ENCODE measurements at places on chromosomes 5 and 9.

GRCh38 chr9:366620-367019 lies 152.0 kb downstream of the DOCK8 start:
- DNase-seq = no peak

- peak; percentile 78 for DNase-seq
Measured at GRCh38 chr5:154190595-154191304, at the start of gene GALNT10. Gene GALNT10 (plus strand): TSS chr5:154190733. CDS start chr5:154190867, 134 bp downstream.

- DNase-seq = no peak
Measured at GRCh38 chr5:171619744-171620143, 165.9 kb upstream of the SMIM23 start.

- DNase-seq = peak; percentile 76
Measured at GRCh38 chr9:126611592-126612325, 2.0 kb upstream of the LMX1B start.

- DNase-seq = no peak
Measured at GRCh38 chr5:141491323-141492167, 2.7 kb downstream of the PCDHGC5 start.

GRCh38 chr5:138580001-138580400 lies 4.8 kb upstream of the HSPA9 start:
- DNase-seq = no peak

GRCh38 chr5:153893817-153894216 lies 144.9 kb downstream of the FAM114A2 start:
- DNase-seq = no peak

DNA sequence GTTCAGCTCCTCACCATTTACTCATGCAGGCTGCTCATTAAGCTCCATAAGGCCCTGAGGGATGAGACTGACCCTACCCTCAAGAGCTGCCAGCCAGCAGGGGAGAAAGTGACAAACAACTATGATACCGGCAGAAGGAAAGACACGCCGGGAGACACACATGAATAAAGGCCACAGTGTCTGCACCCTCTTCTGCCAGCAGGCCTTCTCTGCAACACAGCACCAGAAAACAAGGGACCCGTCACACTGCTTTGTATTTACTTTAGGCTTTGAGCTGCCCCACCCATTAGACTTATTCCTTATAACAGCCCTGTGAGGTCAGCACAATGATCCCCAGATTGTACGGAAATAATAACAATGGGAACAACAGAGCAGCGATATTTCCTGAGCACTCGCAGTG lies 7.2 kb downstream of the GABBR2 start:
- no peak for DNase-seq

DNA sequence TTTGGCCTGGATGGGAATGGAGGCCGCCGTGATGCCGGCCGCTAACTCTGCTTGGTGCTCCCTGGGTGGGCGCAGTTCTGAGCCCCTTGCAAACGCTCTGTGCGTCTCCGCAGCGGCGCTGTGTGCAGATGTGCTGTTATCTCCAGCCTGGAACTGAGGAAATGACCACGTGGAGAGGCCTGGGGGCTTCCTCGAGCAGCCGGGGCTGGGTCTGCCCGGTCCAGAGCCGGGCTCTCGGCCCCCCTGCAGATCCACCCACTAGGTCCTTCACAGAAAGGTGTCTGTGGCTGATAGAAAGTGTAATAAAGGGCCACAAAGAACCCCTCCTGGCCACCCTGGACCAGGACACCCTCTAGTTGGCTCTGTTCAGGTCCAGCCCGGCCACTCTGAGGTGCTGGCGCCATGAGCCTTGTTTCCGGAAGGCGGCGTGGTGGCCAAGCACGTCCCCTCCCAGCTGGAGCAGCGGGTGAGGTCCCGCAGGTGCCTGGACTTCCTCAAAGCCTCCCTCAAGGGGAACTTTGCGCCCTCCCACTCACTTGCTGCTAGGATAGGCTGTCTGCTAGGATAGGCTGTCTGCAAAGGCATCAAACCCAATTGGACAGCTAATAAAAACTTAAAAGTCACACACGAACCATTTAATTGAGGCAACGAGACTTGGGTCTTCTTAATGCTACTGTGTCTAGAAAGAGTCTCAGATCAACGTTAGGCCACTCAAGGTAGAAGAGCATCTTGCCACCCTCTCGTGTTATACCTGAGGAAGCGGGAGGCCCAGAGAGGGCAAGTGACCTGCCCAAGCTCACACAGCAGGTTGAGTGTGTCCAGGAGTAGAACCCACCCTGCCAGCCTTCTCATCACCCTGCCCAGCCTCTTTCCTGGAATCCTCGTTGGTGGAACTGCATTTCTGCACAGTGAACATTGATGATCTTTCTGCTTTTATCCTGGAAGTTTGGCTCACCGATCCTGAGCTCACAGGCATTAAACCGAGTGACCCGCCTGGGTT lies 109.3 kb upstream of the FCN2 start:
- DNase-seq = peak; percentile 70

DNA sequence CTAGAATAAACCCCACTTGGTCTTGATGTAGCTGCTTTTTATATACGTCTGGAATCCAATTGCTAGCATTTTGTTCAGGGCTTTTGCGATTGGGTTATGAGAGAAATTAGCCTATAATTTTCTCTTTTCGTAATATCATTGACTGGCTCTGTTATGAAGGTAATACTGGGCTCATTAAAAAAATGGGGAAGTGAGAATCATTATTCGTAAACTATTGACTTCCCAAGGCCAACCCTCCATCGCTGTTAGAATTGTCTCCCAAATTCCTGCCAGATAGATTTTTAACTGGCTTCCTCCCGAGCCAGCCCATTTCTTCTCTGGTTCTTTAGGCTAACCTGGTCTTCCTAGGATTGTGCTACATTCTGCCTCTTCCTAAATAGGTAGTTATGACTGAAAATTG lies 35.9 kb upstream of the GRPEL2 start:
- no peak for DNase-seq

- DNase-seq = no peak
Measured at GRCh38 chr9:132161743-132162184, at the start of gene NTNG2. Gene NTNG2 (plus strand): TSS chr9:132162058. CDS start chr9:132166832, 4,774 bp downstream.

DNA sequence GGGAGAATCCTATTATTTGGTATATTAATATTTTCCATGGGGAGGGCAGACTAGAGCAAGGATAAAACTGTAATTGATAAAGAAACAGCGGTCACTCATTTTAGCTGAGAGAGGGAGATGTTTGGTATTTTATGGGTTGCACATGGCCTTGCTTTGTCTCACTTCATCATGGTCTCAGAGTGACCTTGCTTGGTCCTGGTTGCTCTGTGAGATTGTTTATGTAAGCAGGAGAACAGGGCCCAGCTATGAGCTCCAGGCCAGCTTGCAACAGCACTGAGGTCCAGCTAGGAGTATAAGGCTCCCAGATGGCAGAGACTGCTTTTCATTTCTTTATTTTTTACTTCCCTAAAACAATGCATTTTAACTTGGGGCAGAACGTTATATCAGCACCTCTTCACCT lies 50.7 kb downstream of the ZNF622 start:
- DNase-seq = no peak

GRCh38 chr9:121860744-121861143 lies 209.3 kb downstream of the DAB2IP start:
- DNase-seq = no peak

GRCh38 chr5:83015676-83016075 lies 61.5 kb downstream of the TMEM167A start:
- no peak for DNase-seq

DNA sequence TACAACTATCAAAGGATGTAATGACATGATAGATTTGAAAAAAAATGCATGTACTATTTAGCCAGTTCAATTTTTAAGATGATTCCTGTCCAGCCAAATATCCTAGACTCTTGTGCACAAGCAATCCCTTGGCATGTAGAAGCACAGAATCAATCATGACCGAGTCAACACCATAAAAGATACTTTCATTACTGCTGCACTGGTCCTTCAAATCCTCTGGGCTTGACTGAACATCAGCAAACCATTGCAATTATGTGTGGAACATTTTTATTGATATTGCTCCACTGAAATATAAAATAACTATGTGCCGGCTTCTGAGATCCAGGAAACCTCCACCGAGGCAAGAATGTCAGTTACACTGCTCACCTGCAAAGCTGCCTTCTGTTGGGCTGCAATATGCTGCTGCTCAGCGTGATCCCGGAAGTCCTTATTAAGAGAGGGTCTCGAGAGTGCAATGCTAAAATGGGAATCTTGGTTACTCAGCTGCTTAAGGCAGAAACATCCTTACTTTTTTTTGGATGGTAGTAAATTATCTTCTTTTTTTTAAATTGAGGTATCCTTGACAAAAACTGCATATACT lies 28.7 kb downstream of the INIP start:
- no peak for DNase-seq

DNA sequence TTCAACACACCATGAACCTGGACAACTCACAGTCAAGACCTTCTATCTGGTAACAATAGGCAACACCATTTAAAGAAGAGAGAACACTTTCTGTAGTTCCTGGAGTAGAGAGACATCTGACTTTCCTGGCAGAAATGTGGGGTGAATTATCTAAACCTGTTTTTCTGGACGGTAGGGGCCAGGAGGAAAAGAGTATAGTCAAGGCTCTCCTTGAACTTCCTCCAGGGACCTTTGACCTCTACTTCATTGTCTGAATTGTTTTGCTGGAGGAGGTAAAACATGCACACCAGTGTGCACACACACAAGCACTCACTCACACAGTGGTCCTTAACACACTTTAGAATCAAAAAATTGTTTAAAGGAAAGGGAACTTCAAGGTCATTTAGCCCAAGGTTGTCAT lies 13.2 kb downstream of the S100Z start:
- DNase-seq = no peak

GRCh38 chr5:39774605-39775004 lies 349.8 kb upstream of the DAB2 start:
- no peak for DNase-seq

GRCh38 chr5:16578474-16578883 lies 38.3 kb downstream of the RETREG1 start:
- no peak for DNase-seq

- DNase-seq = no peak
Measured at GRCh38 chr9:114421147-114421546, 33.4 kb upstream of the AKNA start.

DNA sequence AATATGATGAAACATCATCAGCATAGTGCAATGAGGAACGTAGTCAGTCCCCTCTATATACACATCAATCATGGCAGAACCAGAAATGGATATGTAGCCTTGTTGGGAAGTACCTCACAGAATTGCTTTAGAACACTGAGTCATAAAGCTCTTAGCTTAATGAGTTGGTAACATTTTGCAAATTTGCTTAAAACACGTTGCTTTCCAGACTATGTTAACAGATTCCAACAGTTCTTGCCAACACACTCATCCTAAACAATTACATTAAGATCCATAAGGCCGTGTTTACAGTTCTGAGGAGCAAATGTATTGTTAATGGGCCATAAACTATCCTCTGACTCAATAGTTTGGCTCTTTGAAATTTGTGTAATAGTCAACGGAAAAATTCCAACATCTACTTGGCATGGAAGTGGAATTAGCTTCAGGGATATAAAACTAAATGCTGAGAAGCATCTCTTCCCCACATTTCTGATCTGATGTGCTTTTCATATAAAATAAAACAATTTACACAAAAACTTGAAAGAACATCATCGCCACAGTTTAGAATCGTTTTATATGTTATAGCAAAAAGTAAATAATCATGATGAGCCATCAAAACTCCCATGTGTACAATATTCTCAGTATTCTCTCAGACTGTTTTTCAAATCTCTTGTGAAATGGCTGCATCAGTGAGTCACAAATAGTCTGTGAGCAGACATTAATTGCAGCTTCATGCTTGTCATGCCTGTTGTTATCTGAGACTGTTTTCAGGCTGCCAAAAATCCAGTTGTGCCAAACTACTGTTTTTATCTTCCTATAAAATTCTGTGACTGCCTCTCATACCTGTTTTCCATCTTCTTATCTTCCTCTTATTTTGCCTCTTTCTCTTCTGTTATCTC lies 291.9 kb downstream of the COX7C start:
- no peak for DNase-seq

DNA sequence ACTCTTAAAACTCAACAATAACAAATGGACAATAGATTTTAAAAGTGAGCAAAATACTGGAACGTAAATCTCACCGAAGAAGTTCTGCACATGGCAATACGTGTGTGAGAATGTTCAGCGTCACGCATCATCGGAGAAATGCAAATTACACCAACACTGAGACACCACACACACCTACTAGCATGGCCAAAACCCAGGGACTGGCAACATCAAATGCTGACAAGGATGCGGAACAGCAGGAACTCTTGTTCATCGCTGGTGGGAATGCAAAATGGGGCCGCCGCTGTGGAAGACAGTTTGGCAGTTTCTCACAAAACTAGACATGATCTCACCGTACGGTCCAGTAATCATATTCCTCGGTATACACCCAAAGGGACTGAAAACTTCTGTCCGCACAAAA lies 21.6 kb upstream of the CLPTM1L start:
- DNase-seq = no peak

- DNase-seq = no peak
Measured at GRCh38 chr5:72265032-72265877, 54.8 kb downstream of the MRPS27 start.

- DNase-seq = no peak
Measured at GRCh38 chr9:15369238-15369637, 53.4 kb upstream of the SNAPC3 start.

- DNase-seq = no peak
Measured at GRCh38 chr5:95876782-95877181, 54.3 kb upstream of the GLRX start.

DNA sequence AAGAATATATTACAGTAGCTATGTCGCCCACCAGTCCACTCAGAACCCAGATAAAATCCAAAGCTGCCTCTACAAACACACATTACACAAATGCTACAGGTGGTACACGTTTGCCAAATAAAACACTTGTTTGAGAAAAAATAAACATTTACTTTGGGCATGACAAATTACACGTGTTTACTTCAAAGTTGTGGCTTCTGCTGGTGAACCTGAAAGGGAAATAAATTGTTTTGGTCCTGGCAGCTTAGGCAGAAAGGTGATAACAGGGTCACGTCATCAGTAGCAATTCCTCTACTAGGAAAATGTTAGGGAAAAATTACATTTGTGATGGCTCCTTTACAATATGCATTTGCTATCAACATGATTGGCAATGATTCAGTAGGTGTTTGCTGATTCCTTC lies 497.3 kb upstream of the WWC1 start:
- DNase-seq = no peak

- DNase-seq = no peak
Measured at GRCh38 chr9:70352356-70352755, 62.1 kb downstream of the KLF9 start.

GRCh38 chr5:152262667-152263066 lies 142.4 kb downstream of the NMUR2 start:
- DNase-seq = no peak

DNA sequence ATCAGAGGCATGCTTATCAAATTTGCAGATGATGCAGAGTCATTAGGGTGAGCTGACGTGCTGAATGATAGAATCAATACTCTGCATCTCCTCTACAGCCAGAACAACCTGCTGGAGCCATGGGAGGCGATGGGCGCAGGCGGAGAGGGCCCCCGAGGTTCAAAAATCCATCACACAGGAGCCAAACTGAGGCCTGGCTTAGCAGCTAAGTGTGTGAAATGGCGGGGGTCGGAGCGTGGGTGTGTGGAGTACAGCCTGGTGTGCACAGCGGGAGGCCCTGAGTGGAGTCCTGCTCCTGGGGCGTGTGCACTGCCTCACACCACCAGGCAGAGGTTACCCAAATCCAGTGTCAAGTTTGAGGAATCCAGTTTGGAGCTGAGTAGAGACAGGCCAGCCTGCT lies 73.2 kb downstream of the MVB12B start:
- no peak for DNase-seq

- no peak for DNase-seq
Measured at GRCh38 chr5:168266016-168266415, 25.4 kb upstream of the WWC1 start.

GRCh38 chr9:117868594-117868993 lies 164.4 kb downstream of the TLR4 start:
- DNase-seq = no peak
